ENCODE measurements at places on chromosomes 4 and X. TPM values are rescaled to one million over a fixed set of nuclear protein-coding genes. Genes with fewer than 3 reads are reported as not detected.

The DCAF4L1 gene
- total RNA-seq: not detected

The PGAM4 gene
- total RNA-seq: not detected

The COL25A1 gene
- 1.8 TPM for total RNA-seq

The MAGEB5 gene
- total RNA-seq: not detected

The CXCL5 gene
- total RNA-seq: 0.18 TPM

The UGT2B7 gene
- 0.97 TPM for total RNA-seq

The SYTL4 gene
- total RNA-seq: 23.2 TPM

The CWH43 gene
- total RNA-seq: not detected

Data from osteocyte (in vitro differentiated cells).